ENCODE measurements at places on chromosomes 16 and 17.

DNA sequence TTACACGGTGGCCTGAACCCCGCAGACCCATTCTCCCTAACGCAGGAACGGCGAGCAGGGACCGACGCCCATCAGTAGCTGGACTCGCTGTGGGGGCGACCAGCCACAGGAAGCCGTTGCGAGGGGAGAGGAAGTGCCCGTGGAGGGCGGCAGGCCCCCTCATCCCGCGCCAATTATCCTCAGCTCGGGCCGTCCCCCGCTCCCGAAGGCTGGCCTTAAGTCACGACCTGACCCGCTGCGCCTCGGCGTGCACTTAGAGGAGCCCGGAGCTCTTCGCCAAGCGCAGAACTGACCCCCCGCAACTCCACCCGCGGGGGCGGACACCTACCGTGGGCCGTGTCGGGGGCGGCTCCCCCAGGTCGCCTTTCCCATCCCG is 401 bp downstream of the ARL16 start:
- DNase-seq = no peak

DNA sequence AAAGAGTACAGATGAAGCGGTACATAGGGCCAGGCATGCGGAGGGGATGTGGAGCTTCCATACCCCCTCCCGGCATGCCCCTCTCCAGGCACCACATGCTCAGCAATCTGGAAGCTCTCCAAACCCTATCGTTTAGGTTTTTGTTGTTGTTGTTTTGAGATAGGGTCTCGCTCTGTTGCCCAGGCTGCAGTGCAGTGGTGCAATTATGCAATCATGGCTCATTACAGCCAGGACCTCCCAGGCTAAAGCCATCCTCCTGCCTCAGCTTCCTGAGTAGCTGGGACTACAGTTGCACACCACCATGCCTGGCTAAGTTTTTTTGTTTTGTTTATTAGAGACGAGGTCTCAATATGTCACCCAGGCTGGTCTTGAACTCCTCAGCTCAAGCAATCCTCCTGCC is 50.8 kb downstream of the WWOX start:
- DNase-seq = no peak

DNA sequence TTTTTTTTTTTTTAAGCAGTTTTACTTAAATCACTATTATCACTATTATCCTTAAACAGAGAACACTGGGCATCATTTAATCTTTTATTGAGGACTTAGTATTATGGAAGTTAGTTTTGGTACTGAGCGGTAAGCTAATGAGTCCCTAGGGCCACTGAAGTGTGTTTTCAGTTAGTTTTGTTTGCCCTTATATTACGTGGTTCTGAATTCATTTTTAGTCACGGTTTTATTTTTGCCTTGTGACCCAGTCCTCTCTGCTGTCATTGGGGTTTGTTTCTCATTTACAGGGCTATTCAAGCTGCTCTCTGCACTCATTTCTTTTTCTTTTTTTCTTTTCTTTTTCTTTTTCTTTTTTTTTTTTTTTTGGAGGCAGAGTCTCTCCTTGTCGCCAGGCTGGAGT is 17.3 kb downstream of the RABEP1 start:
- no peak for DNase-seq

- no peak for DNase-seq
Measured at GRCh38 chr16:4491898-4492297, 15.7 kb downstream of the HMOX2 start.

GRCh38 chr17:30372755-30373154 is 6.0 kb upstream of the CPD start:
- DNase-seq = no peak

DNA sequence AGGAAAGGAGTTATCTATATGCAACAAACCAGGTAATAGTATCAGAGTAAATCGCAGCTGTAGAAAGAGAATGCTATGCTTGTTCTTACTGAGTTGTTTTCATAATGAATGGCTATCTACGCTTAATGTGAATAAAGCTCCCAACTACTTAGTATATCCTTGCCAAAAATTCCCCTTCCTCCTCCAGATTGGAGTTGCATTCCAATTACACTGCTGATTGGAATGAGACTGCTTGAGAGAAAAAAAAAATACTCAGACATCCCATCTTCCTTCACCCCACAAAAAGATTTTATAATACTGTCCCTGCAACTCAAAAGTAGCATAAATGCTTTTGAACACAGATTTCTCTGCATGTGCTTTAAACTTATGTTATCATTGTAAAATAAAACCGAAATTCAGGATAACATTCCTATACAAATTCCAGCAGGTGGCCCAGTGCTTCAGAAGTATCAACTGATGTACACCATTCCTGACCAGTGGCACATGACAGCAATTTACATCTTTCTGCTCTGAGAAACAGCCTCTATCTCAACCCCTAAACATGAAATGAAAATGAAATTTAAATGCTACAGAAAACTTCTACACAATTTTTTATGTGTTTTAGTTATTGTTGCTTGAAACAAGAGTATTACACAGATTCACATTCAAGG is 47.0 kb downstream of the SMURF2 start:
- DNase-seq = no peak

GRCh38 chr17:42543190-42544079 is 7.4 kb downstream of the NAGLU start:
- DNase-seq = no peak

DNA sequence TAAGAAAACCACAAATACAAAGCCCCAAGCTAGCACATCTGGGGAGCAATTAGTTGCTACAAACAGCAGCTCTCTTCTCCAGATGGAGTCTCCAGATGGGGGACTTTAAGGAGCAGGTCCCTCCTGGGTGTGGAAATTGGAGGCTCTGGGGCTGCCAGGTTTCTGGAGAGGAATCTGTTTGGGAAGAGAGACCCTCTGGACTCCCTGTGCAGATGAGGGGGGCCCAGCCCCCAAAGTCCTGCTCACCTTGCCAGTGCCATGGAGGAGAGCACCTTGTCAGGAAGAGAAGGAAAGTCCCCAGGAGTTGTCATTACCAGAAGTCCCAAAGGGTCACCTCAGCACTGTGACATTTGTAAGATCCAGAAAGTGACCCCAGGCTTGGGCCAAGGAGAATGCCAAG is 14.8 kb downstream of the TEKT5 start:
- DNase-seq = no peak

All from stimulated activated naive CD8-positive, alpha-beta T cell treated with anti-CD3 and anti-CD28 coated beads, Interleukin-15, Interleukin-2, amounts not matched to agents 100 U/mL and 50 U/mL, for 24 hours (primary cell).